ENCODE measurements at places on chromosomes 13 and 19.

- DNase-seq, result no peak
These were observed 9.8 kb downstream of the LILRB2 start for GRCh38 chr19:54271106-54271505.

DNA sequence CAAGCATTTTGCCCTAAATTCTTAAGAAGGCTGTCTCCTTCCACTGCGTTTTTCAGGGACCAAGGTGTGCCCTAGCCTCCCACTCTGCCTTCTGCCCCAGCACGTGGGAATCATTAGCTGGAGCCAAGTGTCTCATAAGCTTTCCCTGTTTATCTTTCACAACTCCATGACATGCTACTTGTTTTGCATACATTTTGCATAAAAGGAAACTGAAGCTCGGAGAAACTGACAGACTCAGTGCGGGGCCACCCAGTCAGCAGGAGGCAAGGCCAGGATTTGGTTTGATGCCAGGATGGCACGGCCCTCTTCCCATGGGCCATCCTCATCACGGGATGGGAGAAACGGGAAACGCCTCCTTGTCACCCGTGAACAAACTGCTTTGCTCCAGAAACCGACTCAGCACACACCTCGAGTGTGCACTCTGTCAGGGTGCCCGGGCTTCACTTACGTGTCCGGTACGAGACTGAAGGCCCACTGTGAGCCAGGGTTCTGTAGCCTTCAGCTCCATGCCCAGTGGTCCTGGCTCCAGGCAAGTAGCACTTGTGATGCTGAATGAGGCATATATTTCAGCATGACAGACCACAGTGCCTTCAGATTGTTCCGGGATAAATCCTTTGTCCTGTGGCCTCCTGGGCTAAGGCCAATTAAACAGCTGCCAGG, 9.6 kb downstream of the CEBPA start:
- DNase-seq, result peak; percentile 42

GRCh38 chr13:98482476-98483444, 94.1 kb downstream of the STK24 start:
- no peak for DNase-seq

DNA sequence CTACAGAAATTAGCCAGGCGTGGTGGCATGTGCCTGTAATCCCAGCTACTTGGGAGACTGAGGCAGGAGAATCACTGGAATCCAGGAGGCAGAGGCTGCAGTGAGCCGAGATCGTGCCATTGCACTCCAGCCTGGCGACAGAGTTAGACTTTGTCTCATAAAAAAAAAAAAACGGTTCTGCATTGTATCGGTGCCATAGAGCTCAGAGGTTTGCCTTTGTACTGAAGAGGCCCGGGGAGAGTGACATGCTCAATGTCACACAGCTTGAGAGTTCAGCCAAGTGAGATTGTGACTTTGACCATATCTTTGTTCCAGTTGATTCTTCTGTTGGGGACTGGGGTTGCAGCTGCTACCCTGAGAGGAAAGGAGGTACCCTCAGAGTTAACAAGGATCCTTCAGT, 4.3 kb downstream of the HAUS8 start:
- no peak for DNase-seq

GRCh38 chr19:44939668-44940067, 2.4 kb upstream of the APOC4 start:
- DNase-seq, result no peak

DNA sequence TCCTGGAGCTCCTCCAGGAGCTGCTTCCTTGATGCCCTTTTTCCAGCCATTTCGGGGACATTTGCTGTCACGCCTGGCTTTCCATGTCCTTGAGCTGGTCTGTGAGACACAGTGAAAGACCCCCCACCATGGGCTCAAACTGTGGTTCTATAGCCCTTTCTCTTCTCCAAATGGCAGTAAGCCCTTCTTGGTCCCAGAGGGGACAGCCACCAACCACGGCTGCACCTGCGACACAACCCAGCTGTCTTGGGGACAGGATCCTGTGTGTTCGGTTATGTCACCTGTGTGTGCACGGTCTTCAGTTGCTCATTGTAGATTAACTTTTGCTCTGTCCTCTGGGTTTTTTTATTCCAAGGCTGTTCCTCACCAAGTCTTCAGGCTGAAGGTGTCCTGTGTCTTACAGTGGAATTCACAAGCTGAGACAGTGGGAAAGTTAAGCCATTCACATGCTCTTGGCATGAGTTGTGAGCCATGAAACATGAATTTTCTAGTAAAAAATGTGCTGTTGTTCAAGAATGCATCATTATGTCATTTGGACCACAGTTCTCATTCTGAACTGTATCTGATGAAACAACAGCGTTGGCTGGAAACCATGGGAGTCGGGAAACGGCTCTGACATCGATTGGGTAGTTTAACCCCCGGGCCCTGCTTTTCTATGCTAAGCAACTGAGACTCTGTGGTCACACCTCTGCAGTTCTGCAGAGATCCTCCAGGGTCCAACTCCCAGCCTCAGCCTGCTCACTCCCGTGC, 129.5 kb upstream of the MCF2L start:
- DNase-seq, result peak; percentile 39

- DNase-seq, result no peak
These were observed 9.6 kb downstream of the KLK5 start for GRCh38 chr19:50943074-50943828.

GRCh38 chr13:40302351-40302750, 364.1 kb downstream of the FOXO1 start:
- DNase-seq, result no peak
